ENCODE measurements at places on chromosomes 1 and 21.

GRCh38 chr1:41978986-41979385, 60.3 kb upstream of the HIVEP3 start:
- no peak for DNase-seq

DNA sequence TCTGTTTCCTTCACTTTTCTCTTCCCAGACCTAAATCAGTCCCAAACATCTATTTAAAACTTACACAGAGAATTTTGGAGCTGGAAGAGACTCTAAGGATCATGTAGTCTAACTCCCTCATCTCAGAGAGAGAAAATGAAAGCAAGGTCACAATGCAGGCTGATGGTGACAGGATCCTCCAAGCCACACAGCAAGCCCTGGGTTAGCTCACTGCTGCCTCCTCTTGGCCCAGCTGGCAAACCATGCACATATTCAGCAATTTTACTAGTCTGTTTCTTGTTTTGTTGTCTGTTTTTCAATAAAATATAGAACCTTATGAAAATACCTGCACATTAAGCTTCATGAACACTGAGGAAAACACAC, 27.7 kb upstream of the LY9 start:
- peak; percentile 76 for DNase-seq

GRCh38 chr21:36369064-36369685, 16.0 kb upstream of the CHAF1B start:
- no peak for DNase-seq

GRCh38 chr1:147611021-147611426, 59.3 kb downstream of the ACP6 start:
- DNase-seq, result no peak

DNA sequence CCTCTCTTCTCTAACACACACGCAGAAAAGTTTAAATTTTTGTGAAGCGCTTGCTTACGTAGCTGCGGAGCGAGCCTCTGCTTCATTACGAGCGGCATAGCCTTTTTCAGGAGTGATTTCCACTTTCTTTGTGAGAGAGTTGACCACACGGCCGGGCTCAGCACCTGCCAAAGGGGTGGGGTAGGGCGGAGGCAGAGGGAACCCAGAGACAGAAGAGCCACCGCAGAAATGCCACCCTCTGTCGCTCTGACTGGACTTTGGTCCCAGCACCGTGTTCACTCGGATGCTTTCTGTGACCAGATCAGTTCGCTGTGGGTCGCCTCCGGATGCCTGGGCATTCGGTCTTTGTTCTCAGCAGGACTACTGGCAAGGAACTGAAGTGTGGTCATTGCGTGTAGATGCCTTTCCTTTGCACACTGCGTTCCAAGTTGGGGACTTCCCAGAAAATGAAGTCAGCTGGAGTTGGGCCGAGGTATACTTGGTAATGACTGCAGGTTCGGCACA, 883 bp downstream of the CHODL start:
- no peak for DNase-seq

- DNase-seq, result no peak
Measured at GRCh38 chr1:239657291-239657690, 270.9 kb downstream of the CHRM3 start.

All from Right ventricle myocardium inferior (tissue), 1 donor.